ENCODE measurements at places on chromosomes 2 and 18. TPM values are rescaled to one million over a fixed set of nuclear protein-coding genes. Genes with fewer than 3 reads are reported as not detected.

PCARE gene
- total RNA-seq: not detected

APCDD1 gene
- 0.53 TPM for total RNA-seq

CXCR4 gene
- total RNA-seq: 93.5 TPM

SULT1C2 gene
- not detected for total RNA-seq

KCNF1 gene
- 0.36 TPM for total RNA-seq

Measured in thoracic aorta endothelial cell (primary cell).